ENCODE measurements at places on chromosomes 12 and 14.

DNA sequence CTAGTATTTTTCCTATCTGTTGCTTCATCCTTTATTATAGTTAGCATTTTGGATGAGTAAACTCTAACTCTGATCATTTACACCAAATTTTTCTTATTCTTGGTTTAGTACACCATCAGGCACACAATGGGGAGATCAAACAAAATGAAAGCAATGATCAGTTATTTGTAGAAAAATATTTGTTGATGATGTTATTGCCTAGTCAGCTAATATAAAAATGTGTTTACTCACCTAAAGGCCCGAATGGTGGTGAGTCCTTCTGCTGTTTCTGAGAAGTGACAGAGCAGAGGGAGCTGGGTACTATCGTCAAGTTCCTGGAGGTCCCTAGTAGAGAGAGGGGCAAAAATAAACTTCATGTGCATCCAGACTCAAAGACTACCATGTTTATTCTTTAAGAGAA, 63.3 kb upstream of the KCNJ8 start:
- no peak for DNase-seq

GRCh38 chr12:6742834-6743233, 10.1 kb downstream of the MLF2 start:
- DNase-seq = no peak

DNA sequence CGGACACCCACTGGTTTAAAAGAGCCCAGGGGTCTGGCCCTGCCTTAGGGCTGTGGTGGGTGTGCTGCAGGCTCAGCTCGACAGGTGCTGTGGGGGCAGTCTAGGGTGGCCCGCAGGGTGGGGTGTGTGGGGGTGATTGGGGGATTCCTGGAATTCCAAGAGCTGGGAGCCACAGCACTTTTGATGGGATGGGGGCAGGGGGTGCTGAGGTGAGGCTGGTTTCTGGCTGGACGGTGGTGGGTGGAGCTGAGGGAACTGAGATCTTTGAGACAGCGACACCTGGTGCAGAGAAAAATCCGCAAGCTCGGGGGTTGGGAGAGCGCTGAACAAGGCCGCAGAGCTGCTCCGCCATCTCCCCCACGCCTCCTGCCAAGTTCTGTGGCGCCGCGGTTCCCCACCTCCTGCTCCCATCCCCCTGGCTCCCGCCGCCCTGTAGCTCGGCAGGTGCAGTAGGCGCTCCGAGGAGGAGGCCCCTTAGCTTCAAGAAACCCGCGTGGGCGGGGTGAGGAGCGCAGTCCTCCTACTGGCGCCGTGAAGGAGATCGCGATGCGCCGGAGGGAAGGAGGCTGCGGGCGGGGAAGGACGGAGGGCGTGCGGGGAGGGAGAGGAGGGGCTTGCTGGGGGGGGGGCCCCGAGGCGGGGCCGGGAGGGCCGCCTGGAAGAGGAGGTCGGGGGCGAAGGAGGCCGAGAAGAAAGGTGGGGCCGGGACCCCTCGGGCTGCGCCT, 1.3 kb upstream of the TEDC1 start:
- peak; percentile 90 for DNase-seq

- no peak for DNase-seq
Observed at GRCh38 chr14:33948869-33949408, 1.9 kb downstream of the EGLN3 start.

DNA sequence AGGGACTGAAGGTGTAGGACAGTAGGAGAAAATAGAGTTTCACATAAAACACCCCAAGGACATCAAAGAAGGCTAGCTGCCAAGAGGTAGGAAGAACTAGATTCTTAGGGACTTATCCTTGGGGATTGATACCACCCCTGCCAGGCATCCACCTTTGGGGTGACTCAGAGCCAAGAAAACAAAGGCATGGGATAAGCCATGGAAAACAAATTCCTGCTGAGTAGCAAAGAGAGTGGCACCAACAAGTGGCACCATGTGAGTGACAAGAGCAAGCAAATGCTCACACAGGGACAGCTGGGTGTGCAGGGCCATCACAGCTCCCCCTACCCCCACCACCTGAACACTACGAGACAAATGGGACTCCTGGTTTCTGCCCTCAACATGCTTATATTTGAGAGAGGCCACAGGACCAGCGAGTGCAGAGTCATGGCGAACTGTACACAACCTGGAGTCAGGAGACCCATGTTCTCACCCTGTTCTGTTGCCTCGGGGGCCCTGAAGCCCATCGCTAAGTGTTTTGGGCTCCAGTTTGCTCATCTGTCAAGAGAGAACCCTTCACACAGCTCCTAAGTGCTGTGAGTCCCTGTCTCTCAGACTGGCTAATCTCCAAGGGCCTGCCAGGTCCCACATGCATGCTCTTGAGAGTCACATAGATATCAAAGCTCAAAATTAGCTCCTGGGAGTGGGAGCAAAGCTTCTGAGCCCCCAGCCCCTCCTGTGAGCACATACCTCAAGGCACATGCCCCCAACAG, 91.9 kb downstream of the DPF3 start:
- DNase-seq = no peak

DNA sequence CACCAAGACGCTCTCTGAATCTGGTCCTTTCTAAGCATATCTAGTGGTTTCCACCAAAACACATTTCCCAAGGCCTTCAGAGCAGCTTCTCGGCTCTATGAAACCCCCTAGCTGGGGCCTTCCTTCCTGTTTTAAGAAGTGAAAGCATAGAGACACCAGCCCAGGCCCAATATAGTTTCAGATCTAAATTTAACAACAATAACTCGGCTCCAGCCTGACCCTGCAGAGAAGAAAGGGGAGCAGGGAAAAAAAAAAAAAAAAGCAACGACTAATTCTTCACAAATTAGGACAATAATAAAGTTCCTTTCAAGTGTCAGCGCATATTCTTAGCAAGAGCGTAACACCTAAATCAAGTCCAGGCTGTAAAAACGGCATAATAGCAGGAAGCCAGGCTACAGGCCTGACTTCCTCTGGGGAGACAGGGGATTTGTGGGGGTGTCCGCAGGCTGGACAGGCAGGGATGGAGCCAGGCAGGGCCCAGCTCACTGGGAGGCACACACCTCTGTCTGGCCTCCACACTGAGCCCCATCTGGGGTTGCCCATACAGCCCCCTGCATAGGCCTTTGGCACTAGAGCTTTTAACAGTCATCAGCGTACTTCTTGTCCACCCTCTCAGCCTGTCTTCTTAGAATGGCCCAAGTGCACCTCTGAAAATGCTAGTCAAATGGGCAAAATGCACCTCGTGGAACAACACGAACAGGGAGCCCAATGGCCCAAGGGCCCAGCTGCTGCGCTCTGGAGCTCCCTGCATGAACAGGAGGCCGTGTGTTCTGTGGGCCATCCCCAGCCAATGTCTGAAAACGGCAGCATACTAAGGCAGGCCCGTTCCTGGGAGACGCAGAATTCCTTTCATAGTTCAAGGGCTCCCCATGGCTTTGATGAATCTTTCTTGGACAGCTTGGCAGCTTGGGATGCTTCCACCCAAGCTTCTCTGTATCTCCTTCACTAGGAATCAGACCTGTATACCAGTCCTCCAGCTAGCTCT, 772.9 kb downstream of the MED13L start:
- DNase-seq = no peak

- DNase-seq = no peak
Observed at GRCh38 chr14:67395876-67396189, 16.1 kb downstream of the PLEK2 start.

DNA sequence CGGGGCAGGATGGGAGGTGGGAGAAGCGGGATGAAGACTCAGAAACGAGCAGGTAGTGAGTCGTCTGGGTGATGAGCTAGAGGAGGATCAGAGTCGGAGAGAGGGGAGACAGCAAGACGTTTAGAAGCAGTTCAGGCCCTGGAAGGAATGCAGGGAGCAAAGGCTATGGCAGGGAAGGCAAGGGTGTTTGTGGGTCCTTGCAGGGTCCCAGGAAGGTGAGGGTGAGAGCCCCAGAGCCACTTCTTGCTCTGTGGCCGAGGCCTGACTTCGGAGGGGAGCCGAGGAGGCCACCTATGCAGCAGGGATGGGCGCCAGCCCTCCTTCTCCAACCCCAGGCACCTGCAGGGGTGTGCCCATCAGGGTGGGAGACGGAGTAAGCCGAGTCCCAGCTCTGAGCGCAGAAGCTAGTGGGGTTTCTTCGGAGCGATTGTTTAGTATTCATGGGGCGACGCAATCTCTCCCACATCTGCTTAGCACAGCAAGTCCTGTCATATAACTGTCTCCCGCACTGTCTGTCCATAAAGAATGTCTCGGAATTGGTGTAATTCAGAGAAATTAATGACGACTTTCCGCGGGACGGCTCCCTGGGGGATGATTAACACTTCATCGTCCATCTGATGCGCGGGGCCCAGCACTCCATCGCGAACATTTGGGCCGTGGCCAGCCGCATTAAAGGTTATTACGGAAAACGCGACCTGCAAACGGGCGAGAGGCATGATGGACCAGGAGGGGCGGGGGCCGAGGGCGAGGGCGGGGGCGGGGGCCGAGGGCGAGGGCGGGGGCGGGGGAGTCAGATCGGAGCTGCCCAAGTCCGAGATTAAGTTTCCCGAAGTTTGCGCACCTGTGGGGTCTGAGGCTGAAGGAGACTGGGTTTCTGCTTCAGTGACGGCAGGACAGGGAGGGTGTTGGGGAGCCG, 12.2 kb upstream of the CALCOCO1 start:
- no peak for DNase-seq

DNA sequence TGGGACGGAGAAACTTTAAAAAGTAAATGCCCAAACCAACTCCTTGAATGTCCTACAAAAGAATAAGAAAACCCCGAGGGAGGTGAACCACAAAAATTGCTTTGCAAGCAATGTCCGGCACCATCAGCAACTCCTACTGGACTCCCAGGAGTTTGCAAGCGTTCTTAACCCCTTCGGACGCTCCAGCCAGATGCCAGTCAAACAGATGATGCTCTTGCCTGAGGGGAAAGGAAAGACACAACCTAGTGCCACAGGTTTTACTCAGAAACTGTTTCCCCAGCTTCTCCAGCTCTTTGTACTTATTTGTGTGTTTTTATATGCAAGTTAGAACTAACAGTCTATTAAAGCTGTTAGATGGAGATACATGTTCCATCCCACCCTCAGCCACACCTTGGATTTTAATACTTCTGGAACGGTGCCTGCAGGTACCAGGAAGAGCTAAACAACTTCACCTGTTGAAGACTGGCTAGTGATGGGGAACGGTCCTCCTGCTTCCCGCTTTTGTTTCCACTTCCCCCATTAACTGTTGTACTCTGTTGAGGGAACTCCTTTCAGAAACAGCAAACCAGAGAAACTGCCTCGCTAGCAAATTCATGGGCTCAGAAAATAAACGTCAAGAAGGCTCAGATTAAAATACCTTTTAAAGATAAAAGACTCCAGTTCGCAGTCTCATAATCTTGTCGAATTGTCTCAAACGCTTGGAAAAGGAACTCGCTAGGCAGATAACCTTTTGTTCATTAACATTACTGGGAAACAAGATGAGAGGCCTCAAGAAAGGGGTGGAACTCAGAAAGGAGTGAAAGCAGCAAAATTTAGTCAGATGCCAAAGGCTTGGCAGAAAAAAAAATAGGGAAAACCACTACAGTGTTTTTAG, 1.1 kb upstream of the FERMT2 start:
- no peak for DNase-seq

DNA sequence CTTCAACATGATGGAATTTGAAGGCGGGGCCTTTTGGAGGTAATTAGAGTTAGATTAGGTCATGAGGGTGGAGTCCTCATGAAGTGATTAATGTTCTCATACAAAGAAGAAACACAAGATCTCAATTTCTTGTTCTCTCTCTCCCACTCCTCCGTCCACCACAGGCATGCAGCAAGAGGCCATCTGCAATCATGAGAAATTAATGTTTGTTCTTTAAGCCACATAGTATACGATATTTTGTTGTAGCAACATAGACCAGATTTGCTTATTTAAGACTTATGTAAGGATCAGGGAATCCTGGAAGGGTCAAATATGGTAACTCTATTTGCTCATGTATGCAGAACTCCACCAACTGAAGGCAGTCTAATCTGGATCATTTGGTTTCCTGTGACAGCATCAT, 429.0 kb downstream of the LRIG3 start:
- DNase-seq = no peak

- DNase-seq = no peak
Observed at GRCh38 chr14:38839694-38840365, 263.2 kb downstream of the SEC23A start.

DNA sequence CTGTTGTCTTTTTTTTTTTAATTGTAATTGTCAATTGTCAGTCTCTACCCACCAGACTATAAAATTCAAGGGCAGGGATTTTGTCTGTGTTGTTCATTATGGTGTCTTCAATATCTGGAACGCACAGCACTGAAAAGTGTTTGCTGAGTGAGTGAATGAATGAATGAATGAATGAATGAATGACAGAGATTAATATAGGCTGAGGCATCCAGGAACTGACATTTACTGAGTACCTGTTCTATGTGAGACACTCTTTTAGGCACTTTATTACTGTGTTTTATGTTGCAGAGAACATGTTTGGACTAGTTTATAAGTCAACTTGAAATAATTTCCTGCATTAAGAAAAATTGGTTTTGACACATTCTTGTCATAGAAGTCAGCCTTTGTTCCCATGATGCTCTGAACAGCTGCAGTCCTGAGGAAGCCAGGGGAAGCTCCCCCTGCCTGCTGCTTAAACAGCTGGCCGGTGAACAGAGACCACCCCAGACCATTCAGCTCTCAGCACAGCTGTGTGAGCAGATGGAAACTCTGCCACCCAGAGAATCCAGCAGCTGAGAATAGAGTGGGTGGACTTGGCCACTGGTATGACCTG, 160.7 kb upstream of the CCND2 start:
- peak; percentile 45 for DNase-seq

GRCh38 chr14:72962829-72963312, 36.6 kb downstream of the DCAF4 start:
- DNase-seq = no peak

DNA sequence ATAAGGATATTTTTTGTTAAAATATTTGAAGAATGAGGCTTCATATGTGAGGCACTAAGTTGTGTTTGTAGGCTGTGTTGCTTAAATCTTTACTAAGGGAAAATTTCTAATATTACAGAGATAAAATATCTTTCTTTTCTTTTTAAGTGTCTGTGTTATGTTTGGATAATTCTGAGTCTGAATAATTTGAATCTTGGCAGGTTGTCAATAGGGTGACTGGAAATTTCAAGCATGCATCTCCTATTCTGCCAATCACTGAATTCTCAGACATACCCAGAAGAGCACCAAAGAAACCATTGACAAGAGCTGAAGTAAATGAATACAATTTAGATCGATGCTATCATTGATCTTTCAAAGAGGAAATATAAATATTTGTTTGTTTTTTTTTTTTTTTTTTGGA, 29.4 kb downstream of the TMPO start:
- DNase-seq = no peak

GRCh38 chr14:100641274-100641860, 54.1 kb upstream of the BEGAIN start:
- DNase-seq = no peak

All from activated CD8-positive, alpha-beta memory T cell treated with anti-CD3 and anti-CD28 coated beads for 24 hours (primary cell).